ENCODE measurements at places on chromosomes 3 and 15.

GRCh38 chr15:89812847-89813320 is 1.8 kb downstream of the ANPEP start:
- no peak for DNase-seq

GRCh38 chr3:31832551-31832950 is 148.5 kb downstream of the OSBPL10 start:
- DNase-seq, result no peak

DNA sequence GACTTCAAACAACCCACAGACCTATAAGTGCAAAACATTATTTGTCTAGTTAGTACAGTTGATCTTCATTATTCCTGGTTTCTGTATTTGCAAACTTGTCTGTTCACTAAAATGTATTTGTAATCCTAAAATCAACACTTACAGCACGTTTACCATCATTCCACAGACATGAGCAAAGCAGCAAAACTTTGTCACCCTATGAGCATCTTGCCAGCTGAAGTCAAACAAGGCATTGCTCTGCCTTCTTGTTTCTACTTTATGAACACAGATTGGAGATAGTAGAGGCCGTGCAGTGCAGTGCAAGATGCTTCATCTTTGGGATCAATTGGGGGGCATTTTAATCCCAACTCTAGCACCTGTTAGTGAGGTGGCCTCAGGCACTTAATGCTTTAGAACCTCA is 202.1 kb downstream of the NLGN1 start:
- peak; percentile 3 for DNase-seq

DNA sequence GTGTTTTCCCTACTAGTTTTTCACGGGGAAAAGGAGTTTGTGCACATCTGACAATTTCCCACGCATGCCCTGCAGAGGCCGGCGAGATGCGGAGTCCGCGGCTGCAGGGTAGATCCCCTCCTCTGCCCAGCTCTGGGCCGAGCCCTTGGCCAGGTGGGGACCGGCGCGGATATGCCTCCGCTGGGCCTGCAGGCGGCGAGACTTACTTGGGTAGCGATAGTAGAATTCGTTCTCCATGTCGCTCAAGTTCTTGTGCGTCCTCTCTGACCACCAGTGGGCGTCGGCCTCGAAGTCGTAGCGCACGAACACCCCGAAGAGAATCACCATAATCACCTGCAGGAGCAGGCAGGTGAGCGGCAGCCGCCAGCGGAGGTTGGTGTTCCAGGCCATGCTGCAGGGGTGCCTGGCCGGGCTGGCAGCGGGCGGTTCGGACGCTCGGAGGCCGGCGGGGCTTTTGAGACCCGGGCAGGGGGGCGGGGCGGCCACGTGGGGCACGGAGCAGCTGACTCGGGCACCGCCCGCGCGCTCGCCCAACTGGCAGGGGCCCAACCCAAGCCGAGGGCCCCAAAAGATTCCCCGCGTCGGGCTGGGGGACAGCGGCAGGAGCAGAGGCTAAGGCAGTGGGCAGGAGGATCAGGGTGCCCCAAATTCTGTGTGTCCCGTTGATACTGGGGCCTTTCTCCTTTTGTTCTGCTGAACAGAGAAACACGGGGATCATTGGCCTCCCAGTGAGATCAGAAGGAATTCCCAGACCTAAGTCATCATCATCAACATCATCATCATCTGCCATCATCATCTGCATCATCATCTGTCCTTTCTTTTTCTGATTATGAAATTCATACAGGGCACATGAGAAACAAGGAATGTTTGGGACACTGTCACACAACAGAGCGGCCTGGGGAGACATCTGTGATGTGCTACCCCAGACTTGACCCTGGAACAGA is at the start of gene RHCG:
Gene RHCG (minus strand): TSS at position 429 of the 944 bp plus-strand sequence. CDS start 39 bp downstream, at position 390.
- no peak for DNase-seq

- DNase-seq, result no peak
These were observed 134.3 kb upstream of the ABHD17C start for GRCh38 chr15:80560601-80561400.

GRCh38 chr15:39997639-39998038 is 41.3 kb downstream of the SRP14 start:
- DNase-seq, result no peak

- no peak for DNase-seq
These were observed 34.3 kb downstream of the DNAH1 start for GRCh38 chr3:52350416-52350815.

DNA sequence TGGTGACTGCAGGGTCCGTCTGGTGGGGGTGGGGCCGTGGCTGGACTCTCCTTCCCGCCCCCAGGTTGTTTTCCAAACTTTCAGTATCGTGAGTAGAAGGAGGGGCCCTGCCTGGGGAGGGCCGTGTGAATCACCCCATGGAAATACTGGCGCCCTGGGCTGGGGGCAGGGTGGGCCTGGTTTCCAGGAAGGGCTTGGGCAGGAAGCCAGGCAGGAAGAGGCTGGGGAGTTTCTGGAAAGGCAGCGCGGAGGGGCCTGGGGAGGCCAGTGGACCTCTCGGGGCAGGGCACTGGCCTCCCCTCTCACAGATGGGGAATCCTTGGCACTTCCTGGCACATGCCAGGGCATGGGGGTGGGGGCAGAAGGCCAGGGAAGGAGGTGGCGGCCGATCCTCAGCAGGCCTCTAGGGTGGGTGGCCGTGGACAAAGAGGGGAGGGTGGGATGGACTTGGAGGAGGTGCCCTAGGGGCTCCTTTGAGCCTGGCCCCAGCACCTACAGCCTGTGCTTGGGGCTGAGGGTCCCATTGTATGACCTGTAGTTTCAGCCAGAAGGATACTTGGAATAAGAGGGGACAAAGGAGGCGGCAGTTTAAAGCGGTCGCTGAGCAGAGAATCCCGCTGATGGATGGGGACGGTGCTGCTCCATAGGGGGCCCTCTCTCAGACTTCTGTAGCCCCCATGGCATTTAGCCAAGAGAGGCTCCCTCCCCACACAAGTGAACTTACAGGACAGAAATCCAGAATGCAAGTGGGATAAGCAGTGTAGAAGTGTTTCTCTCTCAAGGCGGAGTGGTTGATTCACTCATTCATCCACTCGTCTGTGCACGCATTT is 56.5 kb upstream of the GATA2 start:
- DNase-seq, result peak; percentile 58

- DNase-seq, result no peak
These were observed 76.1 kb upstream of the CMSS1 start for GRCh38 chr3:99741588-99741987.

- no peak for DNase-seq
These were observed 51.9 kb downstream of the GHSR start for GRCh38 chr3:172396400-172396799.

DNA sequence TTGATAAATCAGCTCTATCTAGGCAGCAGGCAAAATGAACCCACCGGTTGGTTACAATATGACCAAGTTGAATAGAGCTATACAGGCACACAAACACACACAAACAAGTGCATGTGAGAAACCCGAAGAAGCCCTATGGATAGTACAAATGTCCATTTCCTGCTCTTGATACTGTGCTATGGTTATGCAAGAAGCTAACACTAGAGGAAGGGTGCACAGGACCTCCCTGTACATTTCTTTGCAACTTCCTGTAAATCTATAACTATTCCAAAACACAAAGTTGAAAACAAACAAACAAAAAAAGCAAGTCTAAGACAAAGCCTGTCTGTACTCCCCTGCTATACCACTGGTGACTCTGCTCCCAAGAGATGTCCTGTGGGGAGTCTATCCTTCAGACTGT is 8.2 kb upstream of the FAM240A start:
- DNase-seq, result no peak

- DNase-seq, result no peak
These were observed 177.1 kb upstream of the FEZF2 start for GRCh38 chr3:62550439-62550838.

DNA sequence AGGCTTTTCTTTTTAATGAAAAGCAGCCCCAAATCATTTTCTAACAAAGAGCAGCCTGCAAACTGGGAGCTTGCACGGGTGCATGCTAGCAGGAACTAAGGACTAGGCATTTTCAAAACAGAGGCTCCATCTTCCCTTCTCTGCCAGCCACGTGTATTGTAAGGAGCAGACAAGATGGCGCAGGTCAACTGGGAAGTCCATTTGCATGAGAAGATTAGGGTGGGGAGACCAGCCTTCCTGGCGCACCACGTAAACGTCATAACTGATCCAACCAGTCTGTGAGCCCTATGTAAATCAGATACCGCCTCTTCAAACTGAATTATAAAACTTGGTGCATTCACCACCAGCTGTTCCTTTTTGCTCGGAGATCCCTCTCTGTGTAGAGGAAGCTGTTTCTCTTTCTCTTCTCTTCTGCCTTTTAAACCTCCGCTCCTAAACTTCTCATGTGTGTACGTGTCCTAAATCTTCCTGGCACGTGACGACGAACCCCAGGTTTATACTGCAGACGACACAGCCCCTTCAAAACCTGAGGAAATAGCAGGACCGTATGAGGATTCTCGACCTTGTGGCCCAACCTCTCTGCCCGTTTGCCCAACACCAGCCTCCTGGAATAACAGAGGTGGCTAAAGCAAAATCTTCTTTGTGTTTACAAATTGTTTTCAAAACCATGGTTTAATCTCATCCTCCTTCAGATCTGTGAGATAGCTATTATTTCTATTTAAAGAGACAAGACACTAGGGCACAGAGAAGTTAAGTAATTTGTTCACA is 26.4 kb upstream of the SLC30A4 start:
- DNase-seq, result no peak

DNA sequence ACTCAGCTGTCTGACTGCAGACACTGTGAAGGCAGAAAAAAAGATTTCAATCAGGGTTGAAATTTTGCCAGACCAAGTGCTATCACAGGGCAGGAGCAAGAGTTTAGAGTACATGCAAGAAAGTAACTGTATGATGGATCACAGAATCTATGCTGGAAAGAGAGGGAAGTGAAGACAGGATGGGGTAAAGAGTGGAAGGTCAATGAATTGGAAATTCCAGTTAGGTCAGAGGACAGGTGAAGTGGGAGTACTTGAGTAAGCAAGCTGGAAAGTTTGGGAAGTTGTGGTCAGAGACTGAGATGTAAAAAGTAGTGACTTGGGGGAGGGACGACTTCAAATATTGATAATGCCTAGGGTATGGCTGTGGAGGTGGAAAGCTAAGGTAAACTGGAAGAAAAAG is 7.2 kb downstream of the SPG11 start:
- DNase-seq, result no peak

DNA sequence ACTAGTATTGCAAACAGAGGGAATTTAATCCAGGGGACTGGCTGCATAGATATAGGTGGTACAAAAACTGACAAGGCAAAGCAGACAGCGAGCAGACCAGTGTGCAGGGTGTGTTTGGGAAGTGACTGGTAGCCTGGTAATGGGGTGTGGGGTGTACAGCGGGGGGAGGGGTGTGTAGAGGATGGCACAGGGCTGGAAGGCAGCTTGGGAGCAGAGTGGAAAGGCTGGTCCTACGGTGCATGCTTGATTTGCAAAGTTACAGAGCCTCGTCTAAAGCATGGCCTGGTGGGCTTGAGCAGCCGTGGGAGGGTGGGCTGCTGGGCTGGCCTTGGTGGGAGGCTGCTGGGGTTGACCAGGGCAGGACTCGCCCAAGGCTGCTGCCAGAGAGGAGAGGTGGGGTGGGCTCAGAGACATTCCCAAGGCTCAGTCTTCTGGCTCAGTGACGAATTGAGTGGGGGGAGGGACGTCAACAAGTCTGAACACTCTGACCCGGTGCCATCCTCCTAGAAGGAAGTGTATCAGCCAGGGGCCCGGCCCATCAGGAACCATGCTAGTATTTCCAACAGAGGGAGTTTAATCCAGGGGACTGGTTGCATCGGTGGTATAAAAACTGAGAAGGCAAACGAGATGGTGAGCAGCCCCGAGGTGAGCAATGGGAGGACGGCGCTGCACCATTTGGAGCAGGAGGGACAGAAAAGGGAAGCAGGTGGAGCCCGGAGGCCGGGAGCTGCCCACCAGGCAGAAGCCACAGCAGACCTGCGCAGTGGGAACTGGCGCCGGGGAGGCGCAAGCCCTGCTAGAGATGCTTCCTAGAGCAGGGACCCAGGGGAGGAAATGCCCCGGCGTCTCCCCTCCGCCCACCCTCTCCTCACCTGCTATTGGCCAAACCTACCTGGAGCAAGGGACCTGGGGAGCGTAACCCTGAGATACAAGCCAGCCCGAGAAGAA is 29.2 kb downstream of the CPN2 start:
- DNase-seq, result no peak

DNA sequence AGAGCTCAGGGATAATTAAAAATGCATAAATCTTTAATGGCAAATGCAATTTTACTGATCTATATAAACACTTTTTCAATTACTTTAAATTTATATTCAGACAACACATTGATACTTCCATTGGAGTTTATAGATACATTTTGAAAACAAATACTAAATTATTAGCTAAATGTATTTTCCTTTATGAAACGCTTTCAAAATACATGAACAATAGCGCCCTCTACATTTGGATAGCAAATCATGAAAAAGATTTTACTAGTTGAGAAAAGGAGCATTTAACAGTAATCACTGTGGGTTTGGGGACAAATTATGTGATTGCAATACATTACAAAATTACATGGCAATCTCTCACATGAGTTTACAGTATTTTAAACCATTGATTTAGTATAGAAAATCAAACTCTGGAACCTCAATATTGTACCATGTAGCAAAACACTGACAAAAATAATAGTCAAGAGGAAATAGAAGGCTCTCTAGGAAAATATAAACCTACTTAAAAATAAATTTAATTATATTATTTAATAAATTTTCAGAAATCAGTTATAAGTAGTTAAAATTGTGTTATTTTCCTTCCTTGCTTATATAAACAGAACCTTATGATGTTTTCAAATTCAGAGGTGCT is 207.9 kb downstream of the ZIC1 start:
- DNase-seq, result peak; percentile 4

DNA sequence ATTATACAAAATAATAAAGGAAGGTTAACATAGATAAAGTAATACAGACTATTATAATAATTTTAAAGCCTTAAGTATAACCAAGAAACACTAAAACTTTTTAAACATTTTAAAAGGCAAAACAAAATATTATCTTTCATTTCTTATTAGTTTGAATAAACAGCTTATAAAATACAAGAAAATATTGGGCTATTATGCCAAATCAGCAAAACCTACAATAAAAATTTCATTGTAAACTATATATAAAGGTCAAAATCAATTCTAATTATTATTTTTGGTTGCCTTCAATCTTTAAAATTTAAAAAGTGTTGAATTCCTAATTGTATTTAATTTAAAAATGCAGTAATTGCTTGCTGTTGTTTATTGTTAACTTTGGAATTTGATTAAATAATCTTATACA is 430.0 kb downstream of the ROBO1 start:
- DNase-seq, result no peak

DNA sequence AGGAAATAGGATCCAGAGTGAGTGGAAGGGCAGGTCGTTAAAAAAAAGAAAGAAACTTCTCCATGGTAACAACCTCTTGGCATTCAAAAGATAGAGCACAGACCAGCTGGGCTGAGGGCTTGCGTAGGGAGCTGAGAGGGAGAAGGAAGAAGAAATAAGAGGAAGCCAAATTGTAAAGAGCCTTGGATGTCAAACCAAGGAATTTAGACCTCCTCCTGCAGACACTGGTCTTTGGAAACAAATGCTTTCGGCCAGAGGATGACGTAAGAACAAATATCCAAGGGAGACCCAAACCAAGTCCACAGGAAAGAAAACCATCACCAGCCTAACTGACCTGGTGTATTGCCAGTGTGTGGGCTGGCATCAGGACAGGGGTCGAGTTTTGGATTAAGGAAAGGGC is 155.2 kb downstream of the UACA start:
- DNase-seq, result no peak

GRCh38 chr3:32819551-32820348 is 2.0 kb downstream of the TRIM71 start:
- no peak for DNase-seq

- DNase-seq, result no peak
These were observed 105.0 kb downstream of the FHIT start for GRCh38 chr3:61146010-61146890.

GRCh38 chr3:134136604-134137003 is 106.9 kb upstream of the SLCO2A1 start:
- no peak for DNase-seq

- DNase-seq, result no peak
These were observed 116.0 kb downstream of the IGF1R start for GRCh38 chr15:98764291-98764690.

Data from AG08395 (cell line).